Chondrocyte (in vitro differentiated cells): ENCODE measurements at places on chromosomes 13 and 19. TPM values are rescaled to one million over a fixed set of nuclear protein-coding genes. Genes with fewer than 3 reads are reported as not detected.
A peak's percentile ranks its signal among the peaks of the same experiment; 100 is the strongest.

GRCh38 chr13:109650861-109651260, 135.5 kb downstream of the IRS2 start:
- no peak overlapping the region for H3K27ac ChIP-seq
- H3K36me3 ChIP-seq, result no peaks in the 10 kb centered on the region
- peaks cover 26% of the 10 kb centered on the region for H3K4me1 ChIP-seq
- no peak for DNase-seq
- H3K4me3 ChIP-seq, result no peak overlapping the region
- H3K27me3 ChIP-seq, result no peaks in the 10 kb centered on the region

GRCh38 chr19:3193256-3194105, 7.8 kb downstream of the NCLN start:
- no peak overlapping the region for H3K4me3 ChIP-seq
- DNase-seq, result peak; percentile 88
- no peak overlapping the region for H3K27ac ChIP-seq
- peaks cover 6% of the 10 kb centered on the region for H3K36me3 ChIP-seq
- H3K4me1 ChIP-seq, result peaks cover under 1% of the 10 kb centered on the region

Gene ATP4A
- not detected in 3 replicates for total RNA-seq

- H3K4me3 ChIP-seq, result no peak overlapping the region
- H3K36me3 ChIP-seq, result no peaks in the 10 kb centered on the region
- H3K27ac ChIP-seq, result no peak overlapping the region
- H3K4me1 ChIP-seq, result no peaks in the 10 kb centered on the region
These were observed 72.8 kb upstream of the CLDN10 start for GRCh38 chr13:95479731-95480130.

- H3K27ac ChIP-seq, result no peak overlapping the region
- no peak overlapping the region for H3K4me3 ChIP-seq
- DNase-seq, result no peak
- no peaks in the 10 kb centered on the region for H3K4me1 ChIP-seq
These were observed 5.5 kb upstream of the CYP4F3 start for GRCh38 chr19:15635016-15635805.

GRCh38 chr19:3725121-3725520, 16.9 kb downstream of the TJP3 start:
- H3K36me3 ChIP-seq, result no peaks in the 10 kb centered on the region
- peaks cover 9% of the 10 kb centered on the region for H3K27me3 ChIP-seq
- no peak overlapping the region for H3K4me3 ChIP-seq
- peaks cover 7% of the 10 kb centered on the region for H3K4me1 ChIP-seq

Gene KRTDAP
- total RNA-seq, result not detected in 3 replicates

- H3K4me3 ChIP-seq, result no peak overlapping the region
- no peak for DNase-seq
- H3K36me3 ChIP-seq, result peaks cover 13% of the 10 kb centered on the region
- H3K27me3 ChIP-seq, result no peaks in the 10 kb centered on the region
These were observed 8.7 kb downstream of the PIK3R2 start for GRCh38 chr19:18161636-18162002.

DNA sequence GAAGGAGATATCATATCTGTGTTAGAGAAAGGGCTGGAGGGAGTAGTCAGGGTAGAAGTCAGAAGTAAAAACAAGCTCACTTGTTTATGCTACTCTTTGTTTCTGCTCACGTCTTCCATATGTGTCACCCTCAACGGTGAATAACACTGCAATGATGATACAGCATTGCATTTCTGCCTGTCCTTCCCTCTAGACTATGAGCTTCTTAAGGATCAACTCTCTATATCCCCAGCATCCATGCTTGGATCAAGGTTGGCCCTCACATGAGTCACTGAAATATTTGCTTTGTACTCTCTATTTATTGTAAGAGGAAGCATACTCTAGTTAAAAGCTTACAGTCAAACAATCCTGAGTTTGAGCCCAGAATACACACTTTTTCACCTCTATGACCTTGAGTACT, 406.0 kb downstream of the RFC3 start:
- H3K27ac ChIP-seq, result no peak overlapping the region
- H3K27me3 ChIP-seq, result no peaks in the 10 kb centered on the region
- H3K36me3 ChIP-seq, result no peaks in the 10 kb centered on the region
- no peak for DNase-seq
- H3K4me1 ChIP-seq, result no peaks in the 10 kb centered on the region
- no peak overlapping the region for H3K4me3 ChIP-seq
